ENCODE measurements at places on chromosomes 3 and 15.

DNA sequence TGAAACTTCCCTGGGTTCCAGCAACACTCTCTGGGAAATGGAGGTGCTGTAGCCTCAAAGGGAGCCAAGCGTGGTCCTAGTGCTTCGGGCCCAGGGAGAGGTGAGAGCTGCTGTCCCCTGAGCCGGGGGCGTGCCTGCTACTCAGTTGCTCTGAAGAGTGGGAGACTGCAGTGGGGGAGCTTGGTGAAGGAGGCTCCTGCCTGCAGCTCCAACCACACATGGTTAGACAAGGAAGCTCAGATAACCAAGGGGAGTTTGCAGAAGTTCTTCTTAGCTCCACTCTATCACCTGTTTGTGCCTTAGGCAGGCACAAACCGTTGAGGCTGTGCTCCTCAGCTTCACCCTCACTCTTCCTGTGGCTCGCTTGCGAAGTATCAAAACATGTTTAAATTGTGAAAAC, 53.6 kb upstream of the TRPM1 start:
- no peak for DNase-seq

DNA sequence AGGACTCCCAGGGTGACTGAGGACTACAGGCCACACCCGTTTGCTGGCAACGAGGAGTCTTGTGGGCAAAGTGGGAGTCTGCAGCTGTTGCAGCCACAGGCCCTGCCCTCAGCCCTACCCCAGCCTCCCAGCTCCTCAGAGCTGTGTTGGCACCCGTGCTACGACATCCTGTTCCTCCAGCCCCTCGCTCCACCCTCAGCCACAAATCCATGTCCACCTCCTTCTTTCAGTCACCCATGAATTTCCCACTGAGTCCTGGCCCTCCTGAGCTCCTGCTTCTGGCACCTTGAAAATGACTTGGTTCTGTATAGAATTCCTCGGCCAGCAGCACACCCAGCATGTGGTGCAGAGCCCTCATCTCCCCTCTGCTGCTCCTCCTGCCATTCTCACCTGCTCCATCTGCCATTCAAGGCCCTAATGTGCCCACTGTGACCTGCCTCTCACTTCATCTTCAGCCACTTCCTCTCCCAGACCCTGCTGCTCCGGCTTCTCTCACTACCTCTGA, 20.9 kb upstream of the VILL start:
- DNase-seq: no peak

DNA sequence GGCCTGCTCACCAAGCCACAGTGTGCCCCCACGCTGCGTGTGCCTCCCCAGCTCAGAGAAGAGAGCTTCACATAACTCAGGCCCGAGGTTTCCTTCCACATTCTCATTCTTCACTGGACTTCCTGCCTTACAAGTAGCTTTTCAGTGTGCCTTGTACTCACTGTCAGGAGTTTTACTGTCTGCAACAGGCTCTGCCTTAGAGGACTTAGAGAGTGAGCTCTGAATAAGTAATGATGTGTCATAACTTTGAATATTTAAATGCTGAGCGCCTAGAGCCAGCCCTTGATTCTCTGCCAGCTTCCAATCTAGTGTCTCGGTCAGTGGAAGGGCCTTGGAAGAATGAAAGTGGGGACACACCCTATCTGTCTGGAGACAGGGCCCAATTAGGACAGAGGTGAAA, 41.8 kb downstream of the ITGB5 start:
- DNase-seq: no peak

DNA sequence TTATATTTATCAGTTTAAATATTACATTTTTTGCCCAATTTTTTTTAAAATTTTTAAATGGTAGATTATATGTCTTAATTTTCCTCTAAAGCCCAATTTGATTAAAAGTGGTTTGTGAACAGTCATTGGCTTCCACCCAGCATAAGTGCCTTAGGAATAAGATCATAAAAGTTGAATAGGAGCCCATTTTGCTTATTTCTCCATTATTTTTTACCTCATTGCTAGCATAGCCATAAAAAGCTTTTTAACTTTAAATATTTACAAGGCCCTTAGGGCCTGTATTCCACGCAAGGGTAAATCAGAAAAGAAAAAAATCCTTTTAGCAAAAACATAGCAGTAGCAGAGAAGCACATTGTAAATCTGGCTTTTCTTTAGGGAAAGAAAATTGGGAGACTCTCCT, 9.0 kb downstream of the TTC14 start:
- no peak for DNase-seq
